Stimulated activated CD8-positive, alpha-beta memory T cell treated with anti-CD3 and anti-CD28 coated beads, Interleukin-2, amount 100 ng/mL, for 1 hour (primary cell): ENCODE measurements at places on chromosomes 6 and 20.
A peak's percentile ranks its signal among the peaks of the same experiment; 100 is the strongest.

DNA sequence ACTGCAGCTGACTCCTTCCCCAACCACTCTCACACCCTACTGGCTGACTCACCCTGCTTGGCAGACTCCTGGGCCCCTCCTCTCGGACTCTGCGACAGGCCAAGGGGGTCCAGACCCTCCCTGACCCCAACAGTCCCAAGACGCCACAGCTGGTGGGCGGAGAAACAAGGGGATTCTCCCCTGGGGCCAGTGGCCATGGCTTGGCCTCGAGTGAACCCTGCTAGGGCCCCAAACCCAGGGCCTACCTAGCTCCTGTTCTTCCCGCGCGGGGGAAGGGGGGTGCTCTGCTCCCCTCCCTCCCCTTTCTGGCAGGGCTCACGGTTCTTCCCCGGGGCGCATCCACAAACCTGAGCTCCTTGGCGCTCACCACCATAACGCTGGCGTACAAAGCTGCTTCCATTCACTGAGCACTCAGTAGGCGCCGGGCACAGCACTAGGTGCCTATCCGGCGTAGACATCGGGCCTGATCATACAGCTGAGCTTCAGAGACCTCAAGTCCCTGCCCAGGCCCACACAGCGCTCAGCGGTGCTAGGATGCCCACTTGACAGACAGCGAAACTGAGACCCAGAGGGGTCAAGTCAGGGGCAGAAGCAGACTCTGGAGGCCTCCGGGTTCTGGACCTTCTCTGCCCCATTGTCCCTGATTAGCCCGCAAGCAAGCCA, 597 bp downstream of the ADA start:
- no peak for DNase-seq

GRCh38 chr6:82889143-82889542, 176.5 kb downstream of the UBE3D start:
- DNase-seq: no peak

DNA sequence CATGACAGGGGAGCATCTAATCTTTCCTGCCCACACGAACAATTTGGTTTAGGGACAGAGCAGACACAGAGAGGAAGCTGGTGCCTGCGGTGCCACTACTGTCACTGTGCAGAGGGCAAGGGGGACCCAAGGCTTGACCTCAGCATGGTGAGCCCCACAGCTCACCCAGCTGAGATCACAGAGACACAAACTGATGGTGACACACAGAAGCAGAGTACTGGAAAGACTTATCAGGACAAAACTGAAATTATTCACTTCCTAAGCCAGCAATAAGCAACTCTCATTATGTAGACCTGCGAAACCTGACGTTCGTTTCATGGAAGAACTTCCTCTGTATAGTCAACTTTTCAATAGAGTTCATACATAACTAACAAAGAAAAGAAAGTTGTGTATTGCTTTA, 86.1 kb downstream of the HUS1B start:
- DNase-seq: no peak

DNA sequence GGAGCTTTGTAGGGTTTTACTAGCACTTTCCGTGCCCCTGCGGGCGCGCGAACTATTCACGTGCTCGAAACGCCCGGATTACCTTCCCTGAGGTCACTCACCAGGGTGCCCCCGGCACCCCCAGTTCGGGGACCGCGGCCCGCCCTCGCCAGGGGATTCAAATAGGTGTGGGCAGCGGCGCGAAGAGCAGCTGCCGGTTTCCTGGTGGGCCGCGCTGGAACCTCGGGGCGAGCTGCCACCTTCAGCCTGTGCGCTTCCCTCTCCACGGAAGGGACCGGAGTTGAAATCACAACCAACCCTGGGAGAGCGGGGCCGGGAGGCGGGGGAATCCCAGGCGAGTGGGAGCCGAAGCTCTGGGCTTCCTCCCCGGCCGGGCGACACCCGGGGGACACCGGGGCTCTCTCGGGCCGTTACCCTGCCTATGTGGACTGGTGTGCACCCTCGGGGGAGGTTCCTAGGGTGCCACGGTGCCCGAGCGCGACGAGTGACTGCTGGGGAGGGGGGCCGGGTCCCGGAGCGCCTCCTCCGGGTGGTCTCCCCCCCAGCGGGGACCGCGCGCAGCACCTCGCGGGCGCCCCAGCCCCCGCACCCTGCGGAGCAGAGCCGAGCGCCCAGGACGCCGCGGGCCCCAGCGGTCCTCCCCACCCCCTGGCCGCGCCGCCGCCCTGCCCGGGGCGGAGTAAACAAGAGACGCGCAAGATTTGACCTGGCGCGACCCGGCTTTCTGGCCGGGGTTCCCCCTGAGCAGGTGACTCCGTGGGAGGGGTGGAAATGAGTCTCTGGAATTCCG, 2.1 kb upstream of the HIVEP2 start:
- DNase-seq: peak; percentile 58

DNA sequence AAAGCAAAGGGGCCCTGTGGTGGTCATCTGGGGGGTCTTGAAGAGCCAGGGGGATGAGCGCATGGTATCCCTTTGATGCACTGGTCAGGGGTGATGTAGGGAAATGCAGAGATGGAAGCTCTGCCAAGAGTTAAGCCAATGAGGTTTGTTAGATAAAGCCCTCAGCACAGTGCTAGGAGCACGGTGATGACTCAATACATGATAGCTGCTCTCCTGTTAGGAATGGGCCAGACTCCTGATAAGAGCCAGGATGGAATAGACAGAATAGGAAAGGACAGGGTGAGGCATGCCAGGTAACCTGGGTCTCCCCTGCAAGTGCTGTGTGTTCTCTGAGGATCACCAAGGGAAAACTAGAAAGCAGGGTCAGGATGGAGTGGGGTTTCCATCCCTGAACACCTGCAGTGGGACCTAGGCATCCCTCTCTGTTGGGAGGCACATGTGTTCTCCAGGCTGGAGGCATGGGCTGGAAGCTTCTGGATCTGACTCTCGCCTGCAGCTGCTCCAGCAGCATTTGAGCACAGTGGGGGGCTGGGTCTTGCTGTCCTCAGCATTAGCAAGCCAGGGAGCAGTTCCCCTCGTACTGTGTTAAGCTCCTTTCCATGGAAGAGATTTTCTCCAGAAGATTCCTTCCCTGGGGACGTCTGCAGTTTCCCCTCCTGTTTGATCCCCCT, 71.8 kb upstream of the TIAM2 start:
- DNase-seq: no peak

DNA sequence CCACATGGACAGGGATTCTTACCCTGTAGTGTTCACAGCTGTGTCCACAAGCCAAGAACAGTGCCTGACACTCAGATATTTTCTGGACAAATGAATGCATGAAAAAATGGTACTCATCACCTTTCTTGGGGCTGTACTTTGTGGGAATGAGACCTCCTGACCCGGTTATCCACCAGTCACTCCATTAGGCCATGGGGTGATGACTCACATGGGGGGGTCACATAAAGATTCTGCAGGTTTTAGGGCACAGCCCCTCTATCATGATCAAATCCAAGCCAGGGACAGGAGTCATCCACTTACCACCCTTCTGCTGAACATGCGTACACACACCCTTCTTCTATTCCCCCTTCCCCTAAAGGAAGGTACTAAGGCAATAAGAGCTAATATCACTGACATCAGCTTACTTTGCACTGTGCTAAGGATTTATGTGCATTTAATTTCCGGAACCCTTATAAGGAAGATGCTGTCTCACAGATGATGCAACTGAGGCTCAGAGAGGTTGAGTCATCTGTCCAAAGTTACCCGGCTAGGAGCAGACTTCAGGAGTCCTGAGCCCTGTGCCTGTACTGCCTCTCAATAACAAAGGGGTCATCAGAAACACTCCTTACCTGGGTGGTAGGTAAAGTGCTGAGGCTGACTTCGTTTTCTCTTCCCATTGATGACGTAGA, 107.8 kb downstream of the NFATC2 start:
- DNase-seq: no peak

DNA sequence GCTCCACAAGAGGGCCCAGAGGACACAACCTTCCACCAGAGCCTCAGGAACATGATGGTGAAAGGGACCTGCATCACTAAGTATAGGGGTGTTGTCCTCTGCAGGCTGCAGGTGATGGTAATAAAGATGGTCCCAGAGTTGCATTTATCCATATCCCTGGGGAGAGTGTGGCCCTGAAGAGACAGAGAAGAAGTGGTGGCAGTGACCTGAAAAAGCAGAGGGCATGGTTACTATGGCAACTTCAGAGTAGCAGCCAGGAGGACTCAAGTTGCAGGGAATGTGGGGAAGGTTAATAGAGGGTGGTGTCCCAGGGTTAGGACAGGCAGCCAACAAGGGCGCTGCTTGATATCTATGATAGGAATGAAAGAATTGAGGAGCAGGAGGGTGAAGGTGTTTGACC, 57.1 kb downstream of the HLA-A start:
- no peak for DNase-seq

DNA sequence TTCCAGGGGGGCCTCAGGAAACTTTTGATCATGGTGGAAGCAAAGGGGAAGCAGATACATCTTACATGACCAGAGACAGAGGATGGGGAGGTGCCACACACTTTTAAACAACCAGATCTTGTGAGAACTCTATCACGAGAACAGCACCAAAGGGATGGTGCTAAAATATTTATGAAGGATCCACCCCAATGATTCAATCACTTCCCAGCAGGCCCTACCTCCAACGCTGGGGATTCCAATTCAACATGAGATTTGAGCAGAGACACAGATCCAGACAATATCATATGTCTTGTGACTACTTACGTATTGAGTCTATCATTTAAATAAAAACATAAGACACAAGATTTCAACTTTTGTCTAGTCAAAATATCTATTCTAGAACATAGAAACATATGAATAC, 351.9 kb downstream of the EPM2A start:
- no peak for DNase-seq

- no peak for DNase-seq
Measured at GRCh38 chr6:5570641-5571040, 309.3 kb downstream of the FARS2 start.

DNA sequence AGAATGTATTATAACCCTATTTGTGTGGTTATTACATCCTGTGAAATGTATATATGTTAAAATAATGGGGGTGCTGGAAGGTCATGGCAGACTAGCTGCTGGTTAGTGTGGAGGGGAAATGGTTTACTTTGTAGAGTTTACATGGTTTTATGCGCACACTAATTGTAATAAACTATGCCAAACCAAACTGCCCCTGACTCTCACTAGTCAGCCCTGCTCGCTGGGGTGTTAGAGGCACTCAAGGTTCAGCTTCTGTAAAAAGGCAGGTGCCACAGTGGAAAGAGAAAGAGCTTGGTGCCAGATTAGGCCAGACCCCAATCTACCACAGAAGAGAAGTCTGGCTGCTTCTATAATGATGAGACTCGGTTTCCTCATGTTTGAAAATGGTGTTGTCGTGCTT, 52.7 kb downstream of the GOPC start:
- no peak for DNase-seq

- no peak for DNase-seq
Measured at GRCh38 chr6:168884050-168884645, 369.5 kb downstream of the THBS2 start.

GRCh38 chr6:33798343-33798848, 5.4 kb downstream of the MLN start:
- DNase-seq: no peak

DNA sequence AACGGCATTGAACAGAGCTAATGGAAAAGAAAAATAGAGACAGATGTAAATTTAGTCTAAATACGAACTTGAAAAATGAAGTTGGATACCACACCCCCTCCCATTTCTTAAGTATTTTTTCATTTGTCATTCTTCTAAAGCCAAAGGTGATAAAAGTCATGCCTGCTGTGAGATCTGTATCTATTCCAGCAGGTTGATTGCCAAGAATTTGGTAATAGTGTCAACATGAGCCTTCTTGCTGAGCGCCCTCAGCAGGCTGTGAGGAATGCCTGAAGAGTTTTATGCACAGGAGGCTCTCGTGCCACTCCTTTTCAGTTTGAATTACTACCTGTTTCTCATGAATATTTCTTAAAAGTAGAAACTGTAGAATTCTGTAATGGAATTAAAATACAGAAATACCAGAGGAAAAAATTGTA, 165.4 kb downstream of the QKI start:
- DNase-seq: no peak

DNA sequence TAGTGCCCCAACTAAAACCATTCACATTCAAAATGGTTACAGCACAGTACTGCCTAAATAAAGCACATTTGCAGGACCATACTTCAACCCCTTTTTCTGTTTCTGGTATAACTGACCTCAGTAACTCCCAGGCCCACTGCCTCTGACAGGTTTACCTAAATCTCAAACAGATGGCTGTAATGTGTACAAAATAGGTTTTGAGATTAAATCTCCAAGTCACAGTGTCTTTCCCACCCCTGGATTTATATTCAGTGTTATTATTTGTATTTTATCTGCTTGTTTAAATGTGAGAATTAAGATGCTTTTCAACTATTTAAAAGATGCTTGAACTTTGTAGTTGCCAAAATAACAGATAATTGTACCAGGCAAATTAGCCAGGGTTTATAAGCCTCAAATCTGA, 4.7 kb upstream of the KIF6 start:
- DNase-seq: no peak
